ENCODE measurements at places on chromosomes 7 and 10.

DNA sequence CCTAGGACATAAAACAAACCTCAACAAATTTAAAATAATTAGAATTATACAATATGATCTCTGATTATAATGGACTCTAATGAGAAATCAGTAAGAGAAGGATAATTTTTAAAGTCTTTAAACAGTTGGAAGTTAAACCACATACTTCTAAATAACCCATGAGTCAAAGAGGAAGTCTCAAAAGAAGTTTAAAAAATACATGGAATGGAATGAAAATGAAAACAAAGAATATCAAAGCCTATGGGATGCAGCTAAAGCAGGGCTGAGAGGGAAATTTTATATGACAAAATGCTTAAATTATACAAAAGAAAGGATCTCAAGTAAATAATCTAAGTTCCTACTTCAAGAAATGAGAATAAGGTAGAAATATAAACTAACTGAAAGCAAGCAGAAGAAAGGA lies 460.5 kb downstream of the RPS24 start:
- DNase-seq, result no peak

- DNase-seq, result no peak
Observed at GRCh38 chr7:18886832-18887231, 230.6 kb downstream of the TWIST1 start.

DNA sequence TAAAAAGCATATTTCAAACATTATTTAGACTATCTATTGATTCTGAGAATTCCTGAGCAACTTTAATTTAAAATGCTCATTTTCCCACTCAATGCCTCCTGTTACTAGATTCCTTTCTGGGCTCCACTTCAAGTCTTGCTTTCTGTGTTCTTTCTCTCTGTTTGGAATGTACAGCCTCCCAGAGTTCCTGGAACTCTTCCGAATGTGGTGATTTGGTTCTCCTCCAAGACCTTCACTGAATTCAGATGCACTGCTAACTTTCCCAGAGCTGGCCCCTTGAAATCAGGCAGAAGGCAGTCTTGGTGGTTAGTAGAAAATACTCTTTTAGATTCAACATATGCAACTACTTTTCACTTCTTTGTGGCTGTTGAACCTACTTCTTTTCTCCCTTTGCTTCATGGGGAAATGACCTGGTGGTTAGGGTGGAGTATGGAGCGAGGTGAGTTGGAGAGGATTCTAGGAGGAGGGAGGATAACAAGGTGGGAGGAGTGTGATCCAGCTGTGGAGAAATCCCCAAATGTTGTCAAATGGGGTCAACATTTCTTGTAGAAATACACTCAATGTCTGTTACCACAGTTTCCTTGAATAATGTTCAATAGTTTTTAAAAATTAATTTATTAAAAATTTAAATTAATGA lies 27.9 kb upstream of the CCDC7 start:
- DNase-seq, result no peak

- DNase-seq, result peak; percentile 29
Observed at GRCh38 chr7:95434557-95435421, at the start of gene PON2. TSS of gene PON2 (minus strand) at chr7:95435028. CDS start at chr7:95434951, 77 bp downstream.

DNA sequence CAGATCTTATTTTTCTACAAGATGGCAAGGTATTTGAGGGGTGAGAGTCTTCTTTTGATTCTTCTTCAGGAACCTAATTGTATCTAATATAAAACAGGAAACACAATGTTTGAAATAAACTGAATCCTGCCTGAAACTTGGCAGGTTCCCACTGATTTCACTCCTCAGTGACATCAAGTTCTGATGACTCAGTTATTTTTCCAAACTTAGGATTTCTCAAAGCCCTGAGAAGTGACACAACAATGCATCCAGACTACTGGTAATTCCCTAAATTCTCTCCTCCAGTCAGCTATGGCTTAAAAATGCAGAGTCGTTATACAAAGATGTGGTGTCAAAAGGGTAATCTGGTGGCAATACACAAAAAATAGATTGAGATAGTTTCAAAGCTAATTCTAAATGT lies 80.9 kb downstream of the ABLIM1 start:
- DNase-seq, result no peak

DNA sequence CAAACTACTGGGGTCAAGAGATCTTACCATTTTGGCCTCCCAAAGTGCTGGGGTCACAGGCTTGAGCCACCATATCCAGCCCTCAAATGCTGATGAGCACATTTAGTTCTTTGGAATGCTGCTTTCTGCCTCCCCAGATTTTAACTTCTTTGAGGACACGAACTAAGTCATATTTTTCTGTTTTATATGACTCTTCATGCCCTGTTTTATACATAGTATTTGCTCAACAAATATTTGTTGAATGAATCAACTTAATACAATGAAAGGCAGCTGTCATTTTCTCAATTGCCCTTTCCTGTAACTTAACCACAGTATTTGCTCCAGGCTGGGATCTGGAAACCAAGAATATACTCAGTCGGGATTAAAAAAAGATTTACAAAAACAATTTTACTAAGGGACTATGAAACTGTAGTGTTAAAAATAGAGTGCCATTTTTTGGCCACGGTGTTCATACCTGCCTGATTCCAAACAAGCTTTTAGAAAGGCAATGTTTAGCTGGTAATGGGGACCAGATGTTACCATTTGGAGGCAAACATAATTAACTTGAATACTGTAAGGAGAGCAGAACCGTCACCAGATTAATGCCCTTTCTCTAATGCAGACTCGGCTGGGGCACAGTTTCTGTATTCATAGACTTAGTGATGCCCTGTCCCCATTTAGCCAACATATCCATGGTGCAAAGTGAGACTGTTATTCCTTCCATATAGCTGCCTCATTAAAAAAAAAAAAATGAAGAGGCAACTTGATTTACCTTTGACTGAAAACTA lies 117.6 kb downstream of the NRP1 start:
- DNase-seq, result no peak

DNA sequence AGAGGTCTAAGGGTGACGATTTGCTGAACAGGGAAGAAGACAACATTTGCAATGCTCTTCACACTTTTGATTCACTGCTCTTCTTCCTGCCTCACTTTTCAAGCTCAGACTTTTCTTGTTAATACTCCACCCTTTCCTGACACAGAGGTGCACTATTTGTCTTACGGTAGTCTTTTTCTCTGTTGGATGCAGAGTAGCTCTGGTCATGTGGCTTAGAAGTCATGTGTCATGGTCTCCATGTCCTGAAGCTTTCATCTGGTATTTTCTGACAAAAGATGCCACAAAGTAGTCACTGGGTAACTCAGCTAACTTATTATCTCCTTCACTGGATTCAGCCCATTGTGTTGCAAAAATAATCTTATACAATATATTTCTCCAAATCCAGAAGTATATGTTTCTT lies 149.1 kb downstream of the TFEC start:
- no peak for DNase-seq

DNA sequence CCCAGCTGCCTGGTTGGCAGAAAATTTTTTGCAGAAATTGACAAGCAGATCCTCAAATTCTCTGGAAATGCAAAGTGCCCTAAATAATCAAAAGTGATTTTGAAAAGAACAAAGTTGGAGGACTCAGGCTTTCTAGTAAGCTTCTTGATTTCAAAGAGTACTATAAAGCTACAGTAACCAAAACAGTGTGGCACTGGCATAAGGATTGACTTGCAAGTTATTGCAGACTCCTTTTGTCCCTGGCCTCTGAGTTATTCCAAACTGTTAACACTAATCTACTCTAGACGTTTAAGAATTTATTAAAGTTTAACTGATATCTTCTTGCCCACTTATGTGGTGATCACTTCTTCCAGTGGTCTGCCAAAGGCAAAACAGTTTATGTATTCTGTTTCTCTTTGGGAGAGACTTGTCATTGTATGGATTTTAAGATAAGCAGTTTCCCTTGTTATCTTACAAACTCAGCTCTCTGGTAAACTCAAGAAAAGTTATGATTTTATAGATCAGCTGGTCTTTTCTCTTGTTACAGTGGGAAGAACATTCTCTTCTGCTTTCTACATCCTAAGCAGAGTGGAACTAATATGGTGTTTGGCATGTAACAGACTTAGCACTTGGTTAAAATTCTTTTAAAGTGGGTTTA lies 41.4 kb downstream of the LOXL4 start:
- no peak for DNase-seq

- no peak for DNase-seq
Observed at GRCh38 chr7:131067220-131067619, 260.5 kb upstream of the MKLN1 start.

DNA sequence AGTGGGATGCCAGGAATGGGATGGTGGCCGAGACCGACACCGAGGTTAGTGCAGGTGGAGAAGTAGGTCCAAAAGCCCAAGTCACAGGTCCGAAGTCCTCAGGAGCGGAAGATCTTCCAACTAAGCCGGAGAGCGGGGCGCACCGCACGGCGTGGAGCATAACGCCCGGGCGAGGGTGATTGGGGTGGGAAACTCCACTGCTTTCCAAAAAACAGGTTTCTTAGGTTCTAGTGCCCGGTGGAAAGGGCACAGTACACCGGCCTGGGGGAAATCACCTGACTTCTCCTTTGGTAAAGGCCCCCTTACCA lies 11.4 kb upstream of the SPAG6 start:
- DNase-seq, result no peak

DNA sequence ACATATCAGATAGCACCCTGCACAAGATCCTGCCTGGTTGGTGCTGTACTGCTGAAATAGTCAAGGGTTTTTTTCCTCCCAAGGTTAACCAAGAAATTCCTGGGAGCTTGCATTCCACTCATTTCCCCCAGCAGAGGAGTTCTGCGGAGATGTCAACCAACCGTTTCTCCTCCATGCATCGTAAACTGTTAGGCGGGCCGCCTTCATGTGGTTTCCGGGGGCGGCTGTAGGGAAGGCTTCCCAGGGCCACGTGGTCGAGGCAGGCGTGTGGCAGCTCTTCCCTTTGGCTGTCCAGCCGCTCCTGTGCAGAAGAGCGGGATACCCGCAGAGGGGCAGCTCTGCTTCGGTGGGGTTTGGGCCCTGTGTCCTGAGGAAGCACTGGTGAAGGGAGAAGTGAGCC lies 113.7 kb downstream of the RGS10 start:
- DNase-seq, result no peak

DNA sequence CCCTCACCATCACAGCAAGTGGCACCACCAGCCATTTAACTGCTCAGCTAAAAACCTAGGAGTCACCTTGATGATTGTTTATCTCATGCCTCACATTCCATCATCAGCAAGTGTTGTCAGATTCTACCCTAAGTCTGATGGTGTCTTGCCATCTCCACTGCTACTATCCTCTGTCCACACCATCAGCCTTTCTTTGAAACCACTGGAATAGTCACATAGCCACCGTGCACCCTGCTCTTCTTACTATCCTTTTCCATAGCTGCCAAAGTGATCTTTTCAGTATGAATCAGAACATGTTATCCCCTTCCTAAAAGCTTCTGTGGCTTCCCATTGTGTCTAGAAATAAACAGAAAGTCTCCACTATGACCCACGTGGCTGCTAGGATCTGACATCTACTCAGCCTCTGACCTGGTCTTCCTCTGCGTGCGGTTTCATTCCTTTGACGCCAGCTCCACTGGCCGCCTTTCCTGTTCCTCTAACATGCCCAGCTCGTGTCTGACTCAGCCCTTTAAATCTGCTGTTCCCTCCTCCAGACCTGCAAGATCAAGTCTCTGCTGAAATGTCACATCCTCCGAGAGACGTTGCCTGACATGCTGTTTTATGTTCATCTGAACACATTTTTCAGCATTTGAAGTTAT lies 16.5 kb upstream of the CHN2 start:
- DNase-seq, result no peak

GRCh38 chr7:23261843-23262452 lies 15.4 kb downstream of the GPNMB start:
- peak; percentile 10 for DNase-seq

Data from NCI-H526 treated with DMSO at 0.1 percent for 48 hours (cell line).